ENCODE measurements at places on chromosomes 11 and 22. TPM values are rescaled to one million over a fixed set of nuclear protein-coding genes. Genes with fewer than 3 reads are reported as not detected.

Gene WT1
- 2.6 TPM for total RNA-seq

Gene OR51B2
- total RNA-seq, result not detected

Gene CDHR5
- not detected for total RNA-seq

DNA sequence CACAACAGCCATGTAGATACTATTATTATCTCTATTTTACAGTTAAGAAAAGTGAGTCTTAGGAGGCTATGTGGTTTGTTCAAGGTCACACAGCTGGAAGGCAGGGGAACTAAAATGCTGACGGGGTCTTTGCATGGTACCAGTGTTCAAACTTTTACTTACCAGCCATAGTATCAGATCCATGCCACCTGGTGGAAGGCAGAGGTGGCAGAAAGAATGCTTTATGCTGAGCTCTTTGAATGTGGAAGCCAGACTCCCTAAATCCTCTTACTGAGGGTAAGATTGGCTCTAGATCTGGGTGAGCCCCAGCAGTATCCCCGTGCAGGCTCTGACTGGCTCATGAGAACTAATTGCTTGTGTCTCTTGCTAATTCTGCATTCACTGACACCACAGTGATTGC, 54.3 kb upstream of the NAV2 start:
- no peak for DNase-seq

DNA sequence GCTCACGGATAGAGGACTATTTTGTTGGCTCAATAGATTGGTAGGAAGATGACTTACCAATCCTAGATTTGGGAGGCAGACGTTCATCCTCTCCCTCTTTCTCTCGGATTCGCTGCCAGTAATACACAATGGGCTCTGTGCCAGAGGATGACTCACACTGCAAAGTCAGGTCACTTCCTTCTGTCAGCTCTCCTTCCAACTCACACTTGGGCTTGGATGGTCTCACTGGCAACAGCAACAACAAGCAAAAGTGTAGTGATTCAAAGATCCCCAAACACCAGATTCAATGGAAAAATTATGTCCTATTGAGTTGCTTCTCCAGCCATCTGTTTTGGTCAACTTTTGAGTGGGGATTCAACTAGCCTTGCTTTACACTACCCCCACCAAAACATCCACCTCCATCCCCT, 21.7 kb upstream of the HSPA8 start:
- DNase-seq, result peak; percentile 74

GRCh38 chr22:38429499-38430068, 25.4 kb downstream of the KCNJ4 start:
- DNase-seq, result no peak

GRCh38 chr11:96293598-96294021, 49.4 kb downstream of the MAML2 start:
- DNase-seq, result no peak

DNA sequence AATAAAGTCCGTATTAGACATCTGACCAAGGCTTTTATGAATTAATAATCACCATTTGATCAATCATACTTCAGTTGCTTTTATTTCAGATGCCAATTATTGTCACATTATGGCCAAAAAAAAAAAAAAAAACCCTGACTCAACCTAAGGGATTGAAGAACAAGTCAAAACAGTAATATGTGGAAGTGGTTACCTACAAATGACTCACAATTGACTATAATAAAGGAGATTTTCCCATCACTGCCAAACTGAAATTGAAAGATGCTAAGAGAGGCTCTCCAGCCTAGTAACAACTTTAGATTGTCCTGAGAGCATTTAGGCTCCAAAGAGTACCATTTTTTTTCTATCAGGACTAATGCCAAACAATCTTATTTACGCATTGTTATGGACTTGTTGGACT, 35.2 kb downstream of the SOX6 start:
- DNase-seq, result no peak

DNA sequence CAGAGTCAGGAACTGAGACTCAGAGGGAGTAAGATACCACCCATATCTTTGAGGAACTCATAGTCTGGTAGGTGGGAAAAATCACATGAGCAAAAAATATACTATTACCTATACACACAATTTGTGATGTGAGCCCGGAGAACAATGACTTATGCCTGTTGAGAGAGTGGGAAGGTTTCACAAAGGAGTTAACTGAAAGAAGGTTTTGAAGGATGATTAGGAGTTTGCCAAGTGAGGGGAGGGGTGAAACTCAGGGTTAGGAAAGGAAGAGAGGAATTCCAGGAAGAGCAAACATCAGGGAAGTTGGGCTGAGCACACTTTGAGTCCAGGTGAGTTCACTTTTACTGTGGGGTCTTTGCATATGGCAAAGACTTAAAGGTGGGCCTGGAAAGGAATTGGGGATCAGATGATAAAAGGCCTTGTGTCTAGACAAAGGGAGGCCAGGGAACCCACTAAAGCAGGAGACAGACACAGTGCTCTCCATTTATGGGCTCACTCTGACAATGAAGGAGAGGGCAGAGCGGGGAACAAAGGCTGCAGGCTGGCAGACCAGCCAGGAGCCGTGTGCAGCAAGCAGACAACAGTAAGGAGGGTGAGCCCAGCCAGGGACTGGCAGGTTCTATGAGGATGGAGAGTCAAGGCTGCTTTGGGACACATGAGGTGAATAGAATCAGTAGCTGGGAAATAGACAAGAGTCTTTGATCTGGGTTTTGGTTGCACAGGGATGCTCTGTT, 33.1 kb downstream of the TSPAN18 start:
- no peak for DNase-seq
